Body of pancreas (tissue), 4 donors: ENCODE measurements at places on chromosomes 11 and 22. TPM values are rescaled to one million over a fixed set of nuclear protein-coding genes. Genes with fewer than 3 reads are reported as not detected.

Gene PRAME
- total RNA-seq, result not detected

Gene ADAMTS8
- not detected for total RNA-seq

Gene GAL
- 3.4 TPM for total RNA-seq

Gene DDI1
- total RNA-seq, result not detected

GRCh38 chr11:84865257-84865656, 761.9 kb downstream of the DLG2 start:
- no peak for DNase-seq

- DNase-seq, result no peak
Observed at GRCh38 chr22:43426816-43427215, 15.0 kb downstream of the MPPED1 start.

- no peak for DNase-seq
Observed at GRCh38 chr11:118581057-118581456, 8.8 kb downstream of the ARCN1 start.
